Right lung (tissue), 10 donors: ENCODE measurements at places on chromosomes 5 and 9. TPM values are rescaled to one million over a fixed set of nuclear protein-coding genes. Genes with fewer than 3 reads are reported as not detected.
A peak's percentile ranks its signal among the peaks of the same experiment; 100 is the strongest.

The FBXL7 gene
- polyA plus RNA-seq: 35.4 TPM

The PDGFRB gene
- polyA plus RNA-seq: 185 TPM

The DRD1 gene
- polyA plus RNA-seq: 0.07 TPM

The EPB41L4B gene
- 15.5 TPM for polyA plus RNA-seq

The PPP2CA gene
- 173 TPM for polyA plus RNA-seq

The SMIM33 gene
- polyA plus RNA-seq: not detected

The ANKRD20A1 gene
- 1.3 TPM for polyA plus RNA-seq

The CD14 gene
- polyA plus RNA-seq: 12.1 TPM

The ABO gene
- 4.0 TPM for polyA plus RNA-seq

The EQTN gene
- polyA plus RNA-seq: 0.44 TPM

The FOXD4L5 gene
- 0.27 TPM for polyA plus RNA-seq

- no peak for DNase-seq
Observed at GRCh38 chr9:68685770-68686169, 19.3 kb upstream of the PIP5K1B start.

DNA sequence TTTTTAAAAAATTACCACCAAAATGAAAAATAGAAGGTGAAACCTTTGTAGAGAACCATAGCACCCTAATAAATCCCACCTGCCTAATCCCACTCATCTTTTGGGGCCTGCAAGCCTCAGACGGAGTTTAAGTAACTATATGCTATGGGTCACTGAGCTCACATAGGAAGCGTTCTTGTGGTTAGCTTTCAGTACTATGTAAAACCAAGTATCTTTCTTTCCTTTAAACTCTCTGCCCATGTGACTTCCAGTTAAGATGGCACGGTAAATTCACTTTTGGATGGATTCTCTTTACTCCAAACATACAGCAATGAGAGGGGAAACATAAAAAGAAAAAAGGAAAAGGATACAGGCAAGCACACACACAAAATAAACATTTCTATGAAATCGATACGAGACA is 50.9 kb downstream of the FANCC start:
- no peak for DNase-seq

DNA sequence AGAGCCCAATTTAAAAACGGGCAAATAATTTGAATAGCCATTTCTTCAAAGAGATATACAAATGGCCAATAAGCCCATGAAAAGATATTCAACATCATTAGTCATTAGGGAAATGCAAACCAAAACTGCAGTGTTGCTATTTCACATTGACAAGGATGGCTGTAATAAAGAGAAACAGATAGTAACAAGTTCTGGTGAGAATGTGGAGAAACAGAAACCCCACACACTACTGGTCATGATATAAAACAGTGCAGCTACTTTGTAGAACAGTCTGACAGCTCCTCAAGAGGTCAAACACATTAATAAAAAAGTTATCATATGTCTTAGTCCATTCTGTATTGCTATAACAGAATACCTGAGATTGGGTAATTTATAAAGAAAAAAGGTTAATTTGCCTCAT is 237.0 kb upstream of the GRAMD2B start:
- DNase-seq: no peak

DNA sequence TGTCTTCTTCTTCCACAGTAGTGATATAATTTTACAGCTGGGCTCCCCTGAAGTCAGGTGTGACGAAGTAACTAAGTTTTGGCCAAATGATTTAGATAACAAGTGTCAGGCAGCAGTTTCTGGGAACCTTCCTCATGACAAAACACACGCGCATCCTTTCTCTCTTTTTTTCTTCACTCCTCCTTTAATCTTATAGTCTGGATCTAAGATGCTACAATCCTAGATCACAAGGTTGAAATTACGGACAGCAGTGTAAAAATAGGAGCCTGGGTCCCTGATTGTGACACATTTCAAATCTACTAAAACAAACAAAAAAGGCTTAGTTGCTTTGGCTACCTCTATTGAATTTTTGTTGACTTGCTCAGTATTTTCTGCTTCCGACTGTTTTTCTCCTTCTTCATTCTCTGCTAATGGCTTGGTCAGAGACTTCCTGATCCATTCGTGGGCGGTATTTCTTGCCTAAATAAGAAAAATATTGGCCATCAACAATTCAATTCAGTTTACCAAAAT is 36.1 kb downstream of the FAM114A2 start:
- DNase-seq: peak; percentile 0

- no peak for DNase-seq
Observed at GRCh38 chr5:130279386-130279785, 375.1 kb downstream of the CHSY3 start.

- DNase-seq: no peak
Observed at GRCh38 chr9:89640361-89640760, 35.5 kb downstream of the GADD45G start.

DNA sequence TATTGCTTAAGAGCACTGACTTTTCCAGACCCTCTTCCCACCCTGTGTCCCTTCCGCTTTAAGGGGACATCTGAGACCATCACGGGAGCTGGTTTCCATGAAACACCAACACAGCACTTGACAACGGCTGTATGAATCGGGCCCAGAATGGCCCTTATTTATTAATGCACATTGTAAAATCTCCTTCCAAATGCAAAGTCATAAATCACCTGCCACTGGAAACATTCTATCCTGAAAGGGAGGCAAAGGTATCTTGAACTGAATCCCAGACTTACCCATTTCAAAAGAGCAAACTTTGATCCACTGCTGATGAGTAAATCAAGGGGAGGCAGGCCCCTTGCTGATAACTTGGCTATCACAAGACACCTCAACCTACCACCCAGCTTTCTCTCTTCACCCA is 37.4 kb downstream of the SHB start:
- no peak for DNase-seq

DNA sequence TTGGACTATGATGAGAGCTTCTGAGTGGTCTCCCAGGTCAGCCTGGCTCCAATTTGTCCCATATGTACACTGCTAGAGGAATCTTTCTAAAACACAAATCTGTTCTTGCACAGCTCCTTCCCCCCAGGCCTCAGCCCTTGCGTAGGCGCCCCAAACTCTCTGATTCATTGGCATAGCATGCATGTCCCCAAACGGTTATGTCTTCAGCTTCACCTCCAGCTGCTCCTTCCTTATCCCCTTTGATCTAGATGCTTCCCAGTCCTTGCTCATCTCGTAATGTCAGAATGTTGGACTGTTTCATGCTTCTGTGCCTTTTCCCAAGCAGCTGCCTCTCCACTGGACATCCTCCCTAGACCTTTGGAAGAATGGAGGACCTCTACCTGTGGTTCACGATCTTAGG is 60.1 kb upstream of the BASP1 start:
- no peak for DNase-seq

DNA sequence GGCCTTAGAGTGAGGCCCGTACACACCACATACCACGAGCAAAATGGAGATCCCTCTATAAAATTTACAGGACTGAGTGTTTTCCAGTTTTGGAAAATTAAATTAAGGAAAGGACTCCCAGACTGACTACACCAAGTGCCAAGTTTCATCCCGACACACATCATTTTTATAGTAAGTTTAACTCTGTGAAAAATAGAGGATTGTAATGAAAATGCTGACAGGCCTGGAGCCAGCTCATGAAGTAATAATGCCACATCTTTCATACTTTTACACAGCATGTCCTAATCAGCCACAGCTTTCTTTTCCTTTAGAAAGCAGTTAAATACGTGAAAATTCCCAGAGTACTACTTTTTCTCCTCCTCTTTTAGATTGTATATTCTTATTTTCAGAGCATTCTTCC is 169.2 kb downstream of the SAXO1 start:
- peak; percentile 38 for DNase-seq

GRCh38 chr5:28165096-28165495 is 1126.7 kb upstream of the CDH9 start:
- peak; percentile 9 for DNase-seq

DNA sequence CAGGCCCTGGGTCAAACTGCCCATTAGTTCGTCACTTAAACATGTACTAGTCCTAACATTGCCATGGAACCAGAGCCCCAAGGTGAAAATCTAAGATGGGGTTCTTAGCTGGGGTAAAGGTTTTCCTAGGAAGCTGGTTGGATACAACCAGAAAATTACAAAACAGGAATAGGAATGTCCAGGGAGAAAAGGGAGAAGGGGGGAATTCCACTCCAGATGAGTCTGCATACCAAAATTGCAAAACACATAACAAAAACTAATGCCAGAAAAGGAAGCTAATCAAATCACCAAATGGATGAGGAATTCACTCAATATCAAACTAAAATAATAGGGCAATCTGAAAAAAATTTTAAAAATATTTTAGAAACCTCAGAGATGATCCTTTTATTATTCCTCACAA is 396.2 kb downstream of the EFNA5 start:
- DNase-seq: no peak

GRCh38 chr9:120152295-120152694 is 427.7 kb downstream of the CDK5RAP2 start:
- DNase-seq: peak; percentile 10

DNA sequence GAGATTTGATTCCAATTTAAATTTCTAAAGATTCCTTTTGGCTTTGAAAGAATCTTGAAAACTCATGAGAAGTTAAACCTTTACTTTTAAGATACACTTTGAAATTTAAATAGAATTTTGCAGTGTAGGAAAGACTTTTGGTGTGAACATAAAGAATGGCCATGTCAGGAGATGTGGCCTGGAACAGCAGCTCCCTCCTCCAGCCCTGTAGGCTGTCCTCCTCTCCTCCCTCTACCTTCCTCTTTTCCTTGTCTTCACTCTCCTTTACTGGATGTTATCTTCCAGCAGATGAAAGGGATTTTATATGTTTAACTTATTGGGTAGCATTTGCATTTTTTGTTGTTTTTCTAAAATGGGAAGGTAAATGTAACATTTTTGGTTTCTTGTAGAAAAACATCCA is 18.9 kb downstream of the ASPN start:
- no peak for DNase-seq

DNA sequence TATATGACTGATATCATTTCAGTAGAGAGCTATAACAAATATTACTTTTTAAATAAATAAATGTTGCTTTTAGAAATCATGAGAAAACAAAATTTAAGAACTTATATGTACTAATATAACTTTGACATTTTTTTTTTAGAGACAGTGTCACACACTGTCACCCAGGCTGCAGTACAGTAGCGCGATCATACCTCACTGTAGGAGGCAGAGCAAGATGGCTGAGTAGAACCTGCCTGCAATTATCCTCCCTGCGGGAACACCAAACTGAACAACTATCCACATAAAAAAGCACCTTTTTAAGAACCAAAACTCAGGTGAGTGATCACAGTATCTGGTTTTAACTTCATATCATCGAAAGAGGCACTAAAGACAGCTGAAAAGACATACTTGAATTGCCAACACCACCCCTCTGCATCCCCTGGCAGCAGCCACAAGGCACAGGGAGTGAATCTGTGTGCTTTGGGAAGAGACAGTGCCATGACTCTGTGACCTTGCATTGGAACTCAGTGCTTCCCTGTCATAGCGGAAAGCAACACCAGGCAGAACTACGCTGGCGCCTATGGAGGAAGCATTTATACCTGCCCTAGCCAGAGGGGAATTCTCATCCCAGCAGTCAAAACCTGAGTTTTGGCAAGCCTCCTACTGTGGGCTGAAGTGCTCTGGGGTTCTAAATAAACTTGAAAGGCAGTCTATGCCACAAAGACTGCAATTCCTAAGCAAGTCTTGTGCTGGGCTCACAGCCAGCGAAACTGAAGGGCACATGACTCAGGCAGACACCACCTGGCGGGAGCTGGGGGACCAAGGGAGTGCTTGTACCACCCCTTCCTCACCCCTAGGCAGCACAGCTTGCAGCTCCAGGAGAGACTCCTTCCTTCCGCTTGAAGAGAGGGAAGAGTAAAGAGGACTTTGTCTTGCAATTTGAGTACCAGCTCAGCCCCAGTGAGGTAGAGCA is 142.7 kb downstream of the FBXL17 start:
- DNase-seq: no peak

- no peak for DNase-seq
Observed at GRCh38 chr9:37602817-37603216, 10.4 kb upstream of the TOMM5 start.

DNA sequence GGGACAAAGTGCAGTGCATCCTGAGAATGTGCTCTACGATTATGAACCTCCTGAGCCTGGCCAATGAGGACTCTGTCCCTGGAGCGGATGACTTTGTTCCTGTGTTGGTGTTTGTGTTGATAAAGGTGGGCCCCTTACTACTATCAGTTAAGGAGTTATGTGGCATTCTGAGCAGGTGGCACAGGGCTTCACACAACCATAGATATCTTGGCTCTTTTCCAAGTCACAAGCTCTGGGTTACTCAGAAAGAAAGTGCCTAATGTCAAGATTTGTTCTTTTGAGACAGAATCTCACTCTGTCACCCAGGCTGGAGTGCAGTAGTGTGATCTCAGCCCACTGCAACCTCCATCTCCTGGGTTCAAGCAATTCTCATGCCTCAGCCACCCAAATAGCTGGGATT is 99.0 kb downstream of the GAPVD1 start:
- no peak for DNase-seq
